ENCODE measurements at places on chromosomes 5 and 9.

DNA sequence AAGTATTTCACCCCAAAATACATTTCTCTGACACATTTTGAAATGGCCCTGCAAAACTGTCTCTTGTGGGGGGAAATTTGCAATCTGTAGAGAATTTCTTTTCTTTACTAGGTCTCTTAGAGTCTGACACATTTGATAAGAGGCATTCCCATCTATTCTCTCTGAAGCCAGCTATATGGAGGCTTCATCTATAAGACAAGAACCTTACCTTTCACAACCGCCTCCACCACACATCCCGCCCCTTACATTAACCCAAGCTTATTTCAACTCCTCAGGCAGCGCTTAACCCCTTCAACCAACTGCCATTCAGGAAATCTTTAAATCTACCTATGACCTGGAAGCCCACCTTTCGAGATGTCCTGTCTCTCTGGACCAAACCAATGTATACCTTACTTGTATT is 829.5 kb downstream of the TLE4 start:
- no peak for DNase-seq

DNA sequence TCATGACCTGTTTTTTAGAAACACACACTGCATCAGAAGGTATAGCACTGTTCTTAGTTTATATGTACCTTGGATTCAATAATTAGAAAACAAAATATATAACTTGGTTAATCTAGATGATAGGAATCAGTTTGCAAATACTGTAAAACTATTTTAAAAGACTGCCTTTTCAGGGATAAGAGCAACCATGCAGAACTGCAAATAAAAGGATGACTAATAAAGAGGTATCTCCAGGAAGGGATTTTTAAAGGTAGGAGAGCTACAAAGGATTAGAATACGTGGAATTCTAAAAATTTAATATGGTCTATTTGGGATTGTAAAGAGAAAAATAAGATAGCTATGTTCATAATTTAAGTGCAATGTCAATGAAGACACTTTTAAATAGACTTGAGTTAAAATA is 9.4 kb downstream of the GABRA1 start:
- no peak for DNase-seq

DNA sequence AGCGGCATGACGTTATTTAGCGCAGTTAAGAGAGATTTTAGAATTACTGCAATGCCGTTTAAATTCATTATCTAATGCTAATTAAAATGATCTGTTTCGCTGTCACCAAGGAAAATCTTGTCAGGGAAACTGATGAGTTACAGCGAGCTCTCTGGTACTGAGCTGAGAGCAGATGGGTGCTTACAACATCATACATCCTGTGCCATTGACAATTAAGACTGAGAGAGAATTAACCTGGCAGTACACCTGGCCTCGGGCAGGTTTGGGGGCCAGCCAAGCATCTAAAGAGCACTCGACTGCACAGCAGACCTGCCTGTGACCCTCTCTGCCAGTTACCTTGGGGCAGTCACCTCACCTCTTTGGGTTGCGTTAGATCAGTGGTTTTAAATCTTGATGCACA is 55.0 kb downstream of the PUM3 start:
- DNase-seq = no peak

DNA sequence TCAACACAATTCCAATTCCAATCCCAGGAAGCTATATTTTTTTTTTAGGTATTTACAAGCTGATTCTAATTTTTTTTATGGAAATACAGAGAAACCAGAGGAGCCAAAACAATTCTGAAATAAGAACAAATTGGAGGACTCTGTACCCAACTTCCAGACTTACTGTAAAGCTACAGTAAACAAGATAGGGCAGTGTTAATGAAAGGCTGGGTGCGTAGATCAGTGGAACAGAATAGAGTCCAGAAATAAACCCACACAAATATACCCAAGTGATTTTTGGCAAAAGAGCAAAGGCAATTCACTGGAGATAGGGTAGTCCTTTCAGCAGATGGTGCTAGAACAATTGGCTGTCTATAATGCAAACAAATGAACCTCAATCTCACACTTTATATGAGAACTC is 50.6 kb downstream of the WHRN start:
- no peak for DNase-seq

DNA sequence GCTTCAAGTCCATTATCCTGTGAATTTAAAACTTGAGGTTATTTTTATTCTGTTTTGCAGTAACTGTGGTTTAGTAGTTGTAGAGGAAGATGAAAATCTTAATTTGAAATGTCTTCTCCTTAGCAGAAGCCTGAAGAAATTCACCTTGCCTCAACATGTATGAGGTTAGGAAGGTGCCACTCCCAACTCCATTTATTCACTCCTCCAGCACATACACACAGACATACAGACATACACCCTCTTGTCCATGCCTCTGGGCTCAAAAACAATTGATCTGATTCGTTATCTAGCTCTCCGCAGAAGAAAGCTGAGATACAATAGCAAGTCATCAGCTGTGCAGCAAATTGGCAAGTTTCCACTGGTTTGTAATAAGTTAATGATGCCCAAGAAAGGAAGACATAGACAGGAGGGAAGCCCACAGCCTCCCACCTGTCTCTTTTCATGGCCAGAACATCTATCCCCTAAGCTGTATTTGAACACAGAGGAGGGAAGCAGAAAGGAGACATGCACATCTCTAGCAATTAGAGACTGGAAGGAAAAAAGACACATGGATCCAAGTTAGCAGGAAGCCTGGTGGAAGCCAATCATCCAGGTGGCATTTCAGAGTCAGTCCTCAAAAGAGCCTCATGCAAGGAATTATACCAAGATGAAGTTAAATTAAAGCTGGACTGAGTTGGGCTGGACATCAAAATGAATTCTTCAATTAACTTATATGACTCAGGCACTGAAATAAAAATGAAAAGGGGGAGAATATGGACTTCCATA is 257.9 kb downstream of the ASTN2 start:
- no peak for DNase-seq

DNA sequence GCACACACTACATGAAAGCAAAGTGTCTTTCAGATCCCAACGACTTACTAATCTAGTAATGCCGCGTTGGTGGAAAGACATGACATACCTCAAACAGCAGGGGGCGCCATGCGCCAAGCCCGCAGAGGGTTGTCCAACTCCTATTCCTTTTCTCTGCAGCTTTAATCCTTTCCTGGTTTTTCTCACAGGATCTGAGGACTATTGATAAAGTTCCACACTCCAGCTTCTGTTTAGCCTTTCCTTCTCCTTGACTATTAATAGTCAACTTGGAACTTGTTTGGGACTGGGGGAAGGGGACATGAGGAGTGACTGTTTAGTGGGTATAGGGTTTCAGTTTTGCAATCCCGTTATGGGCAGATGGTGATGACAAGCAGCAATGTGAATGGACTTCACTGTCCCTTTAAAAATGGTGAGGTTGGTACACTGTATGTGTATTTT is 62.9 kb downstream of the OTULIN start:
- DNase-seq = peak; percentile 88

DNA sequence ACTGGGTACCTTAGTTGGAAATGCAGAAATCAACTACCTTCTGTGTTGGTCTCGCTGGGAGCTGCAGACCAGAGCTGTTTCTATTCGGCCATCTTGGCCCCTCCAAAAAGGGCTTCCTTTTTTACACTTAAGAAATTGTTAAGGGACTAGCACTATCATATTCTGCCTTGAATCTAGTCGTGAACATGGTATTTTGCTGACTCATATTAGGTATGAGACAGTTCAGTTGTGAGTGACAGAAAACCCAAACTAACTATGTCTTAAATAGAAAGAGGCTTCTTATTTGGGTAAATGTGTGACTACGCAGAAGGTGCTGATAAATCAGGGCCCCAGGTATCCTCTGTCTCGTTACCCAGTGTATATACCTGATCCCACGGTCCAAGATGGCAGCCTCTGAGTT is 298.2 kb downstream of the EDIL3 start:
- no peak for DNase-seq

GRCh38 chr5:157275403-157275802 is 9.5 kb downstream of the CYFIP2 start:
- no peak for DNase-seq

DNA sequence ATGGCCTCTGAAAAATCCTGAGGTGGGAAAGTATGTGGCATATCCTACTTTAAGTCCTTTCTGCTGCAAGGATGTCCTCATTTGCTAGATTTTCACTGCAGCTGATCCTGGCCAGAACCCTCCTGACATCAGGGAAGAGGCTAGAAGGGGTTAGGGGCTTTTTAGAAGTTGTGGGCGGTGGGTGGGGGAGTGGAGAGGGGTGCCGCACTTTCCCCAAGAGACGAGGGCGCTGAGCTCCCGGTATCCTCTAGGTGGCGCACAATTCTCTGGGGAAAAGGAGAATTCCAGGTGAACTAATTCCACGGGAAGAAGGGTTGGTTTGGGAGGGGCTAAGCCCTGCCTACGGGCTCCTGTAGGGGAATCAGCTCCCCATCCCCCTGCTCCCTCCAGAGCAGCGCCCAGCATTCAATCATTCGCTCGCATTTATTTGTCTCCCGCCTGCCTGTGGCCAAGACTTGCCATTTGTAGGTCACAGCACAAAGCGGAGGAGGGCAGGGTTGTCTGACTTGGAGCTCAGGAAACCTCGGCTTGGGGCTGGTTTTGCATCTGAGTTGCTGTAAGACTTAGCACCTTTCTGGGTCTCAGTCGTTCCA is 42.9 kb upstream of the HAND1 start:
- DNase-seq = no peak

GRCh38 chr9:103941104-103941503 is 153.0 kb upstream of the SMC2 start:
- DNase-seq = no peak

DNA sequence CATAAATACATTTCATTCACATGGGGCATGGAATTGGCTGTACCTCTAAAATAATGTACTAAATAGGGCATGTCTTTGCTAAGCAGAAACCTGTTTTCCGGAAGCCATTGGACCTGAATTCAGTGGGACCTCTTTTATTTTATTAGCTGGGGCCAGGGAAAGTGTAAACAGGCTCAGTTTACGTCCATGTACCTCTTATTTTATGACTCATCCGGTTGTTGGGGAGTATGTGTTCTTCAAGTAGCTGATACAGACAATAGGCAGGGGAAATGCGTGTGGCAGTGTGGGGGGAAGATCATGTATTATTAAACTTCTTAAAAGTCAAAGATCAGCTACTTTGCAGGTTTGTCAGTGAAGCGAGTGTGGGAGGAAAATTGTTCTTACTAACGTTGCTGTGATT is 1.4 kb upstream of the GDNF start:
- DNase-seq = no peak

DNA sequence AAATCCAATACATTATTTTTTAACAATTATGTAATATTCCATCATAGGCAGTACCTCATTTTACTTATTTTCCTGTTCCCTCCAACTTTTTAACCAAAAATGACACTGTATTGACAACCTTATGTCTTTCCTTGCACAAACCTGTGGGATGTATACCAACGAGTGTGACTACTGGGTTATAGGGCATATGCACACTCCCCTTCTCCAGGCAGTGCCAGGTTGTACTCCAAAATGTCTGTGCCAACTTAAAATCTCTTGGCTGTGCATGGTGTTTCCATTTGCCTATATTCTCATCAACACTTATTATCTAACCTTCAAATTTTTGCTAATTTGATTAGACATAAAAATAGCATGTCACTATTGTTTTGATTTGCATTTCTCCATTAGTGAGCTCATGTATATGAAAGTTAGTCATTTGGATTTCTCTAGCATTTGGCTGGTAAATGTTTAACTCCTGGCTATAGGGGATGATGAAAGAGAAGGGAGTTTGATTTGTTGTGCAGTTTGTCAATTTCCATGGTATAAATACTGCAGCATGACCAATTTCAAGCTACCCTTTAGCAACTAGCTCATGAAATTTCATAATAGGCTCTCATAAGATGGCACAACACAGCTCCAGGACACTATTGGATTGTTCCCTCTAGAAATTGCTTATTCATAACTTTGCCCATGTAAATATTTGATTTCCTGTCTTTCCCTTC is 129.9 kb downstream of the BAAT start:
- no peak for DNase-seq

- DNase-seq = peak; percentile 16
Observed at GRCh38 chr5:154110716-154111115, 71.9 kb downstream of the MFAP3 start.

GRCh38 chr5:10760096-10760920 is 726 bp downstream of the DAP start:
- peak; percentile 63 for DNase-seq

GRCh38 chr5:156838961-156839360 is 11.1 kb upstream of the PPP1R2B start:
- no peak for DNase-seq

GRCh38 chr5:135129307-135129706 is 95.3 kb upstream of the PITX1 start:
- no peak for DNase-seq

DNA sequence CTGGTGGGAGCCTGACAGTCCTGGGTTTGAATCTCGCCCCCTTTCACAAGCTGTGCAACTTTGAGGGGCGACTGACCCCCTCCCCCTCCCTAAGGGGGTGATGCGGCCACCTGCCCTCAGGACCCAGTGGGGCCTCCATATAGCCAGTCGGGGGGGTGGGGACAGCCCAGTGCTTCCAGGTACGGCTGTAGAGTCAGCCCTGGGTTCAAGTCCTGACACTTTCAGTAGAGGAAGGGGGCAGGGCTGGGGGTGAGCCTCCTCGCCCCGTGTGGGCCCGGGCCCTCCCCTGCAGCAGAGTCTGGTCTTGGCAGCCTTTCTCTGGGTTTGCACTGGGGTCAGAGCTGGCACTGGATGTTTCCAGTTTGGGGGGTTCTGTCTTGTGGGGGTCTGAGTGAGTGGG is 216.3 kb downstream of the C9orf50 start:
- no peak for DNase-seq

GRCh38 chr9:98335661-98336060 is 80.2 kb upstream of the TBC1D2 start:
- no peak for DNase-seq

DNA sequence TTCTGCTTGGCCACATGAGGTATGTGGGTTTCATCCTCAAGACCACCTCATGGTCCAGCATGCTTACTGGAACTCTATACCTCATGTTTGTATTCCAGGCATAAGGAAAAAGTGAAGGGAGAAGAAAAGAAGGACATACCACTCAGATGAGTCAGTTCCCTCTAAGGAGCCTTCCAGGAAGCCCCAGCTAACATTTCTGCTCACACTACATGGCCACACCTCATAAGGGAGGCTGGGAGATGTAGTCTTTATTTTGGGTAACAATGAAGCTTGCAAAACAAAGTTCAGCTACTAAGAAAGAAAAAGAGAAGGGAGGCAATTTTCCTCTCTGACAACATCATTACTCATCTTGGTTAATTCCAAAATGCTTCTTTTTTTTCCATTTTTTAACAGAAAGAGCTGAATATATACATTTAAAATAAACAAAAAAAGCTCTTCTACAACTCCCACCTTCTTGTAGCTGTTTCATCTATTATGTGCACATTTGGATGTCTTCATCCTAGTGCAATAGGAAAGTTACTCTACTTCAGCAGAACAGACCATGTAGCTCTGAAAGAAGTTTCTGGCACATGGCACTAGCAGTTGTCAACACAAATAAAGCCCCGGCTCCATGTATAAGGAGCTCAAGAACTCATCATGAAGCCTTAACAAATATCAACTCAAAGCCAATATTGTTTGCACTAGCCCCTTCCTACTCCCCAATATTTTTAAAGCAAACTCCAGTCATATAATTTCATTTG is 123.6 kb upstream of the CCDC112 start:
- peak; percentile 99 for DNase-seq
